ENCODE measurements at places on chromosomes 2 and 18.

- no peak for ATAC-seq
Measured at GRCh38 chr2:196176142-196176738, 4.9 kb upstream of the STK17B start.

DNA sequence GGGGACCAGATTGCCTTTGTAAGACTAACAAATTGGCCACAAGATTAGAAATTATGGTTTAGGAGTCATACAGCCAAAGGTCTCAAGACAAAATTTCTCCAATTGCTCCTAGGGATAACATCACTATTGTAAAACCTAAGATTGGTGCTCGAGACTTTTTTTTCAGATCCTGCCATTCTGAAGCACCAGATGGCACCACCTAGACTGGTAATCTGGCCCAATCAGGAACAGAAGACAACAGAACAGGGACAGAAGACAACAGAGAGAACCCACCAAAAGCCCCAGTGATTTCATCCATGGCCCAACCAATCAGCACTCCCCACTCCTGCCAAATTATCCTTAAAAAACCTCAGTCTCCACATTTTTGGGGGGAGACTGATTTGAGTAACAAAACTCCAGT lies 66.8 kb downstream of the LINC00305 start:
- no peak for ATAC-seq

DNA sequence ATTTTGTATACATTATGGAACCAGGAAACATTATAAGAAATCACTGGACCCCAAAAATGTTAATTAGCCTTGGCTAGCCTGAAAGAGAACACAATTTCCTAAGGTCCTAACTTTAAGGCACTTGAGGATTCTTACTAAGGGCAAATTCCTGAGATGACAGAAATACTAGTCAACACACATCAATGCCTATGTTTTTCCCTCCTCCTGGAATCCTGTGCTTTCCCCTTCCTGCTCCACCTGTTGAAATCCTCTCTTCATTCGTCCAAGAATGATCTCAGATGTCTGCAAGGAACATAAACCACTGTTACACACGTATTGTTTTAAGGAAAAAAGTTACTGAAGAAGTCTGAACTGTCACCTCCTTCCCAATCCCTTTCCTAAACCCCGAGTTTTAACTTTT lies 21.2 kb upstream of the DARS1 start:
- ATAC-seq = no peak

GRCh38 chr2:7169593-7169992 lies 252.4 kb downstream of the RNF144A start:
- no peak for ATAC-seq

DNA sequence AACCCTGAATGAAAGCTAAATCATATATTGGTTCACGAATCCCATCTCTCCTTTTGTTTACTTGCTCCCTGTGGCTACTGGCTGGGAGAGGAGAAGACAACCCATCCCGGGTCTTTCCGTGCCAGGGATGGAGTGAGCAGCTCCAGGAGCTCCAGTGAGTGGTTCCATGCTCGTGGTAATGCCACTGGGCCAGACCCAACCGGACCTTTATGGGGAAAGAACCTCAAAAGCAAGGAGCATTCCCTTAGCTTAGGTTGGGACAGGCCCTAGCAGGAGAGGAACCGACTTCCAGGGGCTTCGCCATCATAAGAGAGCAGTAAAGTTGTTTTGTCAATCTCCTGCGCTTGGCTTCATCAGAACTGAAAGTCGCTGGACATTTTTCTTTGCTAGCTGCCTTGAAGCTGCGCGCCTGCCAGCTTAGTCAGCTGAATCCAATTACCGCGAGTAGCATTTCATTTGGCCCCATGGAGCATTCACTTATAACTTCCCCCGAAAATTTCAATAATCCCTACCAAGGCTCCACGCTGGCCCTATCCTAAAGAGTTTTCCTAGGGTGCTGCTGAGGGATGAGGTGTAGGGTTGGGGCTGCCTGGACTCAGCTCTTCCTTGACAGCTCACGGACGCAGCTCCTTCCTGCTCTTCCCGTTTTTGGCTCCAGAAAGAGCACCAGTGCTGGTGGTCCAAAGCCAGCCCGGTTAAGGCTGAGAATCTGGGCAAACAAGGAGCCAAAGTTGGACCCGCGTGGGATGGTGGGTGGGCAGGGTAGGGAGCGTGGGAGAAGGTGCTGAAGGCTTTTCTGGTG lies 4.9 kb downstream of the HOXD3 start:
- ATAC-seq = no peak

- no peak for ATAC-seq
Measured at GRCh38 chr18:25057491-25058050, 294.4 kb downstream of the ZNF521 start.

DNA sequence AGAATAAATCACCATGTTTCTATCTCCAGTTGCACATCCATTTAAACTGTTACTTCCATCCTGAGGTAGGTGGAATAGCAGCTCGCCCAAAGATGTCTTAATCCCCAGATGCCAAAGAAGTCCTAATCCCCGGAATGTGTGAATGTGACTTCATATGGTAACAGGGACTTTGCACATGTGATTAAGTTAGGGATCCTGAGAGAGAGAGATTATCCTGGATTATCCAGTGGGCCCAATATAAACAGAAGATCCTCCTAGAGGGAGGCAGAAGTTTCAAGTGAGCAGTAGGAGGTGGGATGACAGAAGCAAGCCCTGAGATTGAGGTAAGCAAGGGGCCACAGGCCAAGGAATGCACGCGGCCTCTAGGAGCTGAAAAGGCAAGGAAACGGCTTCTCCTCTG lies 19.8 kb downstream of the CREG2 start:
- no peak for ATAC-seq

DNA sequence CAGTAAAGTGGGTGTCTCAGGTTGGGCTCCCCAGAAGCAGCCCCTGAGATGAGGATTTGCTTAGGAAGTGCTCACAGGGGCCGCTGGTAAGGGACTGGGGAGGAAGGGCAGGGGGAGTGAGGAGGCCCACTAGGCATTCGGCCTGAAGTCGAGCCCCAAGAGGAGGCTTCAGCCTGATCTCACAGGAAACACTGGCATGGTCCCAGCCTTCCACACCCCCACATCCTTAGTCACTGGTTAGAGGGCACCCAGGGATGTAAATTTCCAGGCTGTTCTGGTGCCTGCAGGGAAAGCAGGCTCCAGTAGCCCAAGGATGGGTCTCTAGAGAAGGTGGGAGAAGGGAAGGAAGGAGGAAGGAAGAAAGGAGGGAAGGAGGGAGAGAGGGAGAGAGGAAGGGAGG lies 22.4 kb upstream of the KCNK3 start:
- no peak for ATAC-seq

- ATAC-seq = no peak
Measured at GRCh38 chr2:51667679-51668078, 635.7 kb upstream of the NRXN1 start.

- ATAC-seq = no peak
Measured at GRCh38 chr2:13014783-13015182, 298.0 kb downstream of the TRIB2 start.

GRCh38 chr2:28929581-28929980 lies 35.1 kb downstream of the WDR43 start:
- no peak for ATAC-seq

- no peak for ATAC-seq
Measured at GRCh38 chr2:186907897-186908296, 58.9 kb upstream of the ZSWIM2 start.

- no peak for ATAC-seq
Measured at GRCh38 chr18:79203017-79203605, 133.9 kb downstream of the ATP9B start.

- ATAC-seq = no peak
Measured at GRCh38 chr2:70243806-70244584, 4.4 kb downstream of the TIA1 start.

GRCh38 chr2:28627722-28628480 lies 123.7 kb upstream of the PPP1CB start:
- ATAC-seq = peak; percentile 8

GRCh38 chr2:237181844-237182243 lies 96.2 kb downstream of the COPS8 start:
- peak; percentile 60 for ATAC-seq

DNA sequence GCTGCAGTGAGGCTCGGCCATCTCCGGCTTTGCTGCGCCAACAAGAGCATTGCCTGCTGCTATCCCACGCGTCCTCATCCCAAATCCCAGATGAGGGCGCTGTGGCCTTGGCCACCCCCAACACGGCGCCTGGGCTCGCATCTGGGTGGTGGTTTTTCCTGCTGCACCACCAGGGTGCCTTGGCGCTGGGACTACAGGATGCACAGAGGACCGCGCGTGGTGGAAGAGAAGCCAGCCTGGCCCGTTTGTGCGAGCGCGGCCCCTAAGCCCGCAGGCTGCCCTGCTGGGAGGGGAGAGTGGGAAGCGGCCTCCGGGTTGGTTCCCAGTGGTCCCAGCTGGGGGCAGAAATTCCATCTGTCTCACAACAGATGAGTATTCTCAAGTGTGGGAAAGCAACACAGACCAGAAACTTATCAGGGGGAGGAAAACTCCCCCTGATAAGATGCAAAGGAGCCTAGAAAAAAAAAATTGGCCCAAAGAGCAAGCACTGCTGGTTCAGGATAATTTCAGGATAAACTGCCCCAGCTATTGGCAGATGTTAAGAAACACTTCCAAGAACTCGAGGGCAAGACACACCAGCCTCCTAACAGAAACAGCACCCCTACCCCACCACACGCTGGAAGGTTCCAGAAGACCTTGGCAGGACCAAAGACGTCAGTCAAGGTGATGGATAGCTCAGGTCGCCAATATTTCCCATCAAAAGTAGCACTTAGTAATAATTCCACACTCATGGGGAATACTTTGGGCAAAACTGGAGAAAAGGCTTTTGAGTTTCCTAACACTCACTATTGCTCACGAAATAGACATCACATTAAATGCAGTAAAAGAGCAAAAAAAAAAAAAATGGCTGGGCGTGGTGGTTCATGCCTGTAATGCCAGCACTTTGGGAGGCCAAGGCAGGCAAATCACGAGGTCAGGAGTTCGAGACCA lies 152.1 kb downstream of the PXDN start:
- ATAC-seq = peak; percentile 83

- peak; percentile 34 for ATAC-seq
Measured at GRCh38 chr2:18518116-18519111, 42.0 kb downstream of the RDH14 start.

DNA sequence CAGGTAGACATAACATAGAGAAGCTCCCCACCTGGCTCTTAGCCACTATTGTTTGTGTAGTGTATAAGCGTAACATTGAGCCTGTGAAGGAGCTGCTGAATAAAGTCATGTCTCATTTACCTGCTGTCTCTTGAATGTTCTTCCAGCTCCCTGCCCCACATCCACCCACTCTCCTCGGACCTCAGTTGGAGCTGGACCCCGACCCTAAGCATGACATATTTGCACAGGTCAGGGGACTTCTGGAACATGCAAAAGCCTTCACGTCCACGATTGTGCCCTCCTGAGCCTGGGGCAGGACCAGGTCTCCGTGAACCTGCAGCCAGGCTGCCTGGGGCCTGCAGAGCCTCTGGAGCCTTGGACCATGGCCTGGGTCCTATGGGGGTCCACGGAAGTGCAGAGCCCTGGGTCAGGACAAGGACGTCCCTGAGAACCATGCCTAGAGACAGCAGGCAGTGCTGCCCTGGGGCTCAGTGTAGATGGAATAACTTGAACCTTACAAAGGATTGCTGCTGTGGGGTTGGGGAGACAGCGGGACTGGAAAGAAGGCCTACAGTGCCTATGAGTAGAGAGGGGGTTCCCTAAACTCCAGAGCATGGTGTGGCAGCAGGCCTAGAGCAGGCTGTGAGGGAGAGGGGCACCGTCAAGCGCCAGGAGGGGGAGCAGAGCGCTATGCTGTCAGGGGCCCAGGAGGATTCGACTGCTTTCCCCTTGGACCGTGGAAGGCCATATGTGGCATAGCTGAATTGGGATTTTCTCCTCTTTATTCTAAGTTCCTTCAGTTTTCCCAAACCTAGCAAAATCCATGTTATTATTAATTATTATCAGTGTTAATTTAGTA lies 99.9 kb upstream of the ZNF236 start:
- ATAC-seq = no peak

GRCh38 chr2:149218497-149218896 lies 111.9 kb upstream of the LYPD6 start:
- no peak for ATAC-seq

DNA sequence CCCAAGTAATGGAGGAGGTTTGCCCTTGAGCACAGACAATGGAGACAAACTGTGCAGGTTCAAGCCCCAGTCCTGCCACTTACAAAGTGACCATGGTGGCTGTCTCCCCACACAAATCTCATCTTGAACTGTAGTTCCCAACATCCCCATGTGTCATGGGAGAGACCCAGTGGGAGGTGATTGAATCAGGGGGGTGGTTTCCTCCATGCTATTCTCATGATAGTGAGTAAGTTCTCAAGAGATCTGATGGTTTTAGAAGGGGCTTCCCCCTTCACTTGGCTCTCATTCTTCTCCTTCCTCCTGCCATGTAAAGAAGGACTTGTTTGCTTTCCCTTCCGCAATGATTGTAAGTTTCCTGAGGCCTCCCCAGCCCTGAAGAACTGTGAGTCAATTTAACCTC lies 225.4 kb downstream of the TXNL1 start:
- ATAC-seq = no peak

GRCh38 chr2:113060396-113060795 lies 1.4 kb downstream of the IL36RN start:
- ATAC-seq = no peak

DNA sequence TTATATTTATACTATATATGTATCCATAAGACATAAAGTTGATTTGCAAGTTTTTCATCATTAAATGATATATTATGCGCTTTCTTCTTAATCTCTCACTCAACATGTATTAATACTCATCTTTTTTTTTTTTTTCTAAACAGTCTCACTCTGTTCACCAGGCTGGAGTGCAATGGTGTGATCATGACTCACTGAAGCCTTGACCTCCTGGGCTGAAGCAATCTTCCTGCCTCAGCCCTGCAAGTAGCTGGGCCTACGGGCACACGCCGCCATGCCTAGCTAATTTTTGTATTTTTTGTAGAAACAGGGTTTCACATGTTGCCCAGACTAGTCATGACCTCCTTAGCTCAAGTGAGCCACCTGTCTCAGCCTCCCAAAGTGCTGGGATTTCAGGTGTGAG lies 51.4 kb upstream of the MAP4K3 start:
- ATAC-seq = peak; percentile 40

- ATAC-seq = peak; percentile 55
Measured at GRCh38 chr2:54015798-54016699, 45.3 kb upstream of the PSME4 start.
